ENCODE measurements at places on chromosomes 1 and 21.

GRCh38 chr1:183356534-183357182, 61.5 kb downstream of the NMNAT2 start:
- no peak for DNase-seq

DNA sequence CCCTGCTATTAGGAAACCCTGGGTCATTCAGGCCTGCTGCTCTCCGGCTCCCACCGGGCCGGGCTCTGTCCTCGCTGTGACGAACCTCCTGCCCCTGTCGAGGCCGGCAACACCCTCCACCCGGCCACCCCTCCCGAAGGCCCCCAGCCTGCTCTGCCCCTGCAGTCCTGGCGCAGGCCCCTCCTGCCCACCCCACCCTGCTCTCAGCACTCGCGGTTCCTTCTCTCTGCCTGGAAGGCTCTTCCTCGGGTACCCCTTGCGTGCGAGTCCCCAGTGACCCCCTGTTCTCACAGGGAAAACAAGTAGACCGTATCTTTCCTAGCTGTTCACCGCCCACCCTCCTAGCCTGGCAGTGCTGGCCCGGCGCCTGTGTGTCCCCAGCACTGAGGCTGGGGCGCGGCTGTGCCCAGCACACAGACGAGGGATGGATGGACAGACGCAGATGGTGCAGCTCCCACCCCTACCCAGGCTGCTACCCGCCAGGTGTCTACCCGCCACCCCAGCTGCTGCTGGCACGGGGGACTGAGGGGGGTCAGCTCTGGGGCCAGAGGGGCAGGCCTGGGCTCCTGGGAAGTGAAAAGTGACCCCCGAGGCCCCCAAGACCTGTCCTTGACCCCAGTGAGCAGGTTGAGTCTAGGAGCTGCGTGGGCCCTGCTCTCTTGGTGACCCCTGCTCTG, 3.1 kb upstream of the VWA1 start:
- DNase-seq, result no peak

GRCh38 chr21:31553926-31554325, 105.6 kb upstream of the SOD1 start:
- DNase-seq, result no peak

GRCh38 chr21:42315296-42315891, at the start of gene TFF3:
TSS of gene TFF3 (minus strand) at chr21:42315409. CDS start at chr21:42315374, 35 bp downstream.
- DNase-seq, result no peak

DNA sequence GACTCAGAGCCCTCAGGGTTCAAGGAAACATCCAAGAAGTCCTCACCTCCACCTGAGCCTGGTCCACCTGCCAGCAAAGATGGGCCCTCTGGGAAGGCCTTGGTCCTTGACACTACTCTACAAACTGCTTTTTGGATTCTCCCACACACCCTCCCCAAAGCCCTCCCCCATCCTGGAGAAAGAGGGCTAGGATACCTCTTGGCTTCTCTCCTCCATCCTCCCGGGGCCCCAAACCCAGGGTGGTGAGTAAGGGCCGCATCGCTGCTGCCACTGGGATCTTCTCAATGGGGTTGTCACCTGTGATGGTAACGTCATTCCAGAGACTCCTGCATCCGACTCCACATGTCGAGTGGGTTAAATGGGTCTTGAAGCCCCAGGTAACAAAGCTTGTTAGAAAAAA, 26.6 kb downstream of the MATN1 start:
- DNase-seq, result no peak

DNA sequence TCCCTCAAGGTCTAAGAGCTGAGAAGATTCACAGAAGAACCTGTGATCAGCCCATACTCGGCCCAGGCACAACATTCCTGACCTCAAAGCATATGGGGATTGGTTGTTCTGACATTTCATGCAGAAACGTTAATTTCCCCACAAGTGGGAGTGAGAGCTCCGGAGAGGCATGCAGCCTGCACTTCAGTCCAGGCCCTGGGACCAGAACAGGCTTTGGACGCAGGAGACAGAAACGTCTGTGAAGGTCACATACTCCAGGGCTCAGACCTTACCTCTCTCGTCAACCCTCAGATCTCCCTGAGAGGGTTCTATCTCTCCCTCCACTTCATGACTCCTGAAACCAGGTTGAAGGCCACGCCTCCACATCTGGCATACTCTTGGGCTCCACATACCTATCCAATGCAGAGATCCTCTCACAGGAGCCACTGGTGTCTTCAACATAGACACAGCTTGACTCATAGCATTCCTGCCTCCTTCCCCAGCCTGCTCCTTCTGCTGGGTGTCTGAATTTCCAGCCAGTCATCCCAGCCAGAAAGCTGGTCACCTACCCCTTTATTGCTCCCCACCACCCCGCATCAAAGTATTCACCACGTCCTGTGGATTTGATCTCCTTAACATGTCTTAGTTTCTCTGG, 149.2 kb downstream of the OMA1 start:
- DNase-seq, result no peak

GRCh38 chr21:45056917-45057560, 17.3 kb upstream of the ADARB1 start:
- DNase-seq, result no peak

GRCh38 chr1:8416881-8417280, 99.0 kb downstream of the SLC45A1 start:
- no peak for DNase-seq

DNA sequence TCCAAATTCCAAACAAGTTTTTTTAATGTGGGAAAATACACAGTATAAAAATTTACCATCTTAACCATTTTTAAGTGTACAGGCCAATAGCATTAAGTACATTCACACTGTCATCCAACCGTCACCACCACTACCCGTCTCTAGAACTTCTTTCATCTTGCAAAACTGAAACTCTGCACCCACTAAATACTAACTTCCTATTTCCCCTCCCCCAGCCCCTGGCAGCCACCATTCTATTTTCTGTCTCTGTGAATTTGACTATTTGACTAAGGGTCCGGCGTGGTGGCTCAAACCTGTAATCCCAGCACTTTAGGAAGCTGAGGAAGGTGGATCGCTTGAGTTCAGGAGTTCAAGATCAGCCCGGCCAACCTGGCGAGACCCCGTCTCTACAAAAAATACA, 36.1 kb downstream of the CLSTN1 start:
- no peak for DNase-seq

- DNase-seq, result no peak
These were observed 277.3 kb upstream of the FMN2 start for GRCh38 chr1:239814306-239814881.

- no peak for DNase-seq
These were observed 22.9 kb downstream of the SAMSN1 start for GRCh38 chr21:14523234-14523633.

GRCh38 chr1:190474650-190475211, 2.9 kb downstream of the BRINP3 start:
- no peak for DNase-seq

GRCh38 chr1:109249654-109250401, 489 bp downstream of the CELSR2 start:
- DNase-seq, result no peak

DNA sequence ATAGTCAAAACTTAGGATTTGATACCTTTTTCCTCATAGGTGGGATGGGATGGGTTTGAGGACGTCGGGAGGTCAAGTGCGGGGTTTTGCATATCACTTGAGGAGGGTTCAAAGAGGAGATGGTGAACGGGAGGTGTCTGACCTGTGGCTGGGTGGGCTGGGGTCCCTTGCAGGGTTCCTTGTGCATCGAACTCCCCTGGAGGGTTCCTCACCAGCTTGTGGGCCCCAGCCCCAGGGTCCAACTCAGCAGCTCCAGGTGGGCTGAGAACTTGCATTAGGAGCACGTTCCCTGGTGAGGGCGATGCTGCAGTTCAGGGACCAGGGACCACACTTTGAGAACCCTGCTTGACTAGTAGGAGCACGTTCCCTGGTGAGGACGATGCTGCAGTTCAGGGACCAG, 23.2 kb downstream of the TRPM2 start:
- no peak for DNase-seq

- no peak for DNase-seq
These were observed 65.8 kb upstream of the RAB4A start for GRCh38 chr1:229204921-229205777.

DNA sequence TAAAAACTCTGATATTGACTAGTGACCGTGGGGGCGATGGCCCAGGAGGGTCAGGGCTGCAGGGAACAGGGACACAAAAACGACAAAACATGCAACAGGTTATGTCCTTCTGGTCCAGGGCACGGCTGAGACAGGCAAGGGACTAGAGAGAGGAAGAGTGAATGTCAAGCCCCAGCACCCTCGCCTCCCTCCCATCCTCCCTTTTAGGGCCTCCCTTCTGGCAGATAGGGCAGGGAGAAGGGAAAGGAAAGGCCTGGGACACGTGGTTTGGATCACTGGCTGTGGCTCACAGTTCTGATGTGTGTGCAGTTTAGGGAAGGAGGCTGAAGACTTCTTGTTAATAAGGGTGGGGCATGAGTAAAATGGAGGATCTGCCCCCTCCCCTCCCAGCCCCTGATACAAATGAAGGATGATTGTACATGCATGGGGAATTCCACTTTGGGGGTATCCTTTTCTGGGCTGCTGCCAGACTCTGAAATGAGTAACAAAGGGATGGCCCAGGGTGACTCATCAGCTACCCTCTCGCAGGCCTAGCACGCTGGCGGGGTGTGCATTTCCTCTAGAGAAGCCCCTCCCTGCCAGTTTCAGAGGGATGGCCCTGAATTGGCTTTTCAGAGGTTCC, 14.2 kb downstream of the CAPN2 start:
- no peak for DNase-seq

DNA sequence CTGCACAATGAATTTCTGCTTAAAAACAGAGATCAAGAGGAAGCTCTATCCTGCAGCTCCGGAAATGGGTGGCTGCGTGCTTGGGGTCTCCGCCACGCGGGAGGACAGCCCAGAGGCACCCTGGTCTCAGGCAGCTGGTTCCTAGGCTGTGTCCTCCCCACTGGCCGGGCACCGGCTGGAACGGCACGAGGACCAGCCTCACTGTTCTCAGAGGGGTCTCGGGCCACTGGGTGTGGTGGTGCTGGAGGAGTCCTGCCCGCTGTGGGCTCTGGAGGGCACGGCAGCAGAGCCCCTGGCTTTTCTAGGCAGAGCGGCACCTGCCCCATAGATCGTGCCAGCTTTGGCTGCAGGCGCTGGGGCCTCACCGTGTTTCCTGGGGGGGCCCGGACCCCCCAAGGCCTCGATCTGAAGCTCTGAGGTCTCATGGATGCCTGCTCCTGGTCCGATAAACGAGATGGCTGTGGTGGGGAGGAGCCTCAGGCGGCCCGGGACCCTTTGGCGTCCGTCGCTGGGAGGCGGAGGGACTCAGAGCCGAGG, 8.2 kb upstream of the RNF223 start:
- no peak for DNase-seq

DNA sequence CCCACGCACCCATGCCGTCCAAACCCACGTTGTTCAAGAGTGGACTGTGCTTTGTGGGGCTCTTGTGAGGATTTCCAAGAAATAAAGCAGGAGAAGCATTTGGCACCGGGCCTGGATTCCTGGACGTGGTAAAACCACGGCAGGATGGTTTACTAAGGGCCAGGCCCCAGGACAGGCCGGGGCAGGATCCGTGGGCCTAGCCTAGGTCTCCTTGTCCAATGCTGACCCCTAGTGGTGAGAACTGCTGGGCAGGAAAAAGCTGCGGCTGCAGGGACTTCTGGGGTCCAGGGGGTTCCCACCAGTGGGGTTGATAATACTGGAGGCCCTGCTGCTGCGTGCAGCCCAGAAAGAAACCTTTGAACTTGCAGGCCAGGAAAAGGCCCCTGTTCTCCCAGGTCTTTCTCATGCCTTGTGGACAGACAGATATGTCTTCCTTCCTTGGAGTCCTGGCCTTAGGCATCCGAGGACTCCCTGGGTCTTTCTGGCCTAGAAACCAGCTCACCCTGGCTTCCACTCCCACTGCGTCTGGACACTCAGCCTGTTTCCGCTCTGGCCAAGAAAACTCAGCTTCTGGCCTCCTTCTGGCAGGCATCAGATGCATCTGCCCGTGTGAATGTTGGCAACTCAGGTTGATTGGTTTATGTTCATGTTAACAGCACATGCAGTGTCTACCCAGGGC, 106.9 kb upstream of the TMEM51 start:
- DNase-seq, result peak; percentile 84

DNA sequence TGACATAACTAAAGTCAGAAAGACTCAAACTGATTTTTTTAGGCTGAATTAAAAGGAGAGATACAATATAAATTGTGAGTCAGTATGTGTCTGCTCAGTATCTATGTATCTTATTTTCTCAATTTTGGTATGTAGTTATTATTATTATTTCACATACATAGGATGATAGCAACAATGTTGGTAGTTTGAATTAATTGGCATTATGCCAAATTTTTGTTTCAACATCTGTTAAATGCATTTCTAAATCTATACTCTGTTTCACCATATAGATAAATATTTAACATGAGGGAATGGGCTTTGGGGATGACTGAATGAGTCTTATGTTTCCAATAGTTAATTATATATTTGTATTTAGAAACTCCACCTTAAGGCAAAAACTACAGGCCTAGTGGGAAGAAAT, 12.6 kb upstream of the HMCN1 start:
- DNase-seq, result no peak

DNA sequence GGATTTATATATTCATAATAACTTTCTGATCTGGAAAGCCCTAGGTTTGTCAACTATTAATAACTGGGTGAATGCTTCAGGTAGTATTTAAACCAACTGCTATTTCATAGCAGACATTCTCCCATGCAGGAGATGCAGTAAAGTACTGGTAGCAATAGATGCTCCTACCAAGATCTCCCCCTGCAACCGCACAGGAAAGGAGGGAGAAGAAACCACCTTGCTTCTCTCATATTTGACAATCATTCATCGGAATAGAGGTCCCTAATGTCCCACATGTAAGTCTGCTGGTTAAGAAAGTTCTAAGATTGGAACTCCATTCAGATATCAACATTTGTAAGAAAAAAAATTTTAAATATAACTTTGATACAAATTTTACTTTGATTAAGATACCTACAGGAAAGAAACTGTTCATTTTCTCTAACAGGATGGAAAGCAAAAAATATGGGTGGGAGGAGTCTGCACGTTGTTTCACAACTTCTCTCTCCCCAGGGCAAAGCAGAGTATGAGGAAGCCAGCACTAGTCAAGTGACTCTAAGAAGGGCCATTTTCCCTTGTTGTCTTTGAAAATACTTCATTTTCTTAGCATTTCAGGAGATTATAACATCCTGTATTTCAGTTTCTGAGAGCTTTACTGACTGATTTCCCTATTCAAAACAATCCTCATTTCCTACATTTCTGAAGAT, at the start of gene PYHIN1:
Gene PYHIN1 (plus strand): TSS at position 498 of the 683 bp plus-strand sequence. CDS start 5,359 bp downstream, outside the sequence.
- no peak for DNase-seq

GRCh38 chr1:222454782-222455181, 93.1 kb downstream of the HHIPL2 start:
- no peak for DNase-seq

GRCh38 chr21:18275781-18276180, 31.1 kb downstream of the CHODL start:
- no peak for DNase-seq

DNA sequence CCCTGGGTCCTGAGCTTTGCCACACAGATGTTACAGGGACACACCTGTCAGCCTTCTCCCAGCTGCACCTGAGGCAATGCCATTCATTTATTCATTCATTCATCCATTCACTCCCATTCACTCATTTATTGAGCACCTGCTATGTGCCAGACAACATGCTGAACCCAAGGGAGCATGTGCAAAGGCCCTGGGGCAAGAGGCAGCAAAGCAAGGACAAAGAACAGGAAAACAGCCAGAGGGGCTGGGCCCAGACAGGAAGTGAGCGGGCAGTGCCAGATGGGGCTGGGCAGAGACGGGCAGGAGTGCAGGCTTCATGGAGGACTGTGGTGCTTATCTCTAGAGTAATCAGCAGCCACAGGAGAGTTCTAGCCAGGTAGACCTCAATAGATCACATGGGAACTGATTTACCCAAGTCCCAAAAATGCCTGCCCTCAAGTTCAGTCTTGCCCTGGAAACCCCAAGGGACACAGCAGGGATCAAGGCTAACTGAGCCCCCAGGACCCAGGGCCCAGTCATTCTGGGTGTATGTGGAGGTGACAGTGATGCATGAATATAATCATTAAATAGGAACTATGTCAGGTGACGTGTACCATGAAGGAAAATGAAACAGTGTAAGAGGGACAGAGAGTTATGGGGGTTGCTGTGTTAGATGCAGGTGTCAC, 530.3 kb downstream of the MATN1 start:
- DNase-seq, result no peak
